ENCODE measurements at places on chromosomes 6 and 20.

DNA sequence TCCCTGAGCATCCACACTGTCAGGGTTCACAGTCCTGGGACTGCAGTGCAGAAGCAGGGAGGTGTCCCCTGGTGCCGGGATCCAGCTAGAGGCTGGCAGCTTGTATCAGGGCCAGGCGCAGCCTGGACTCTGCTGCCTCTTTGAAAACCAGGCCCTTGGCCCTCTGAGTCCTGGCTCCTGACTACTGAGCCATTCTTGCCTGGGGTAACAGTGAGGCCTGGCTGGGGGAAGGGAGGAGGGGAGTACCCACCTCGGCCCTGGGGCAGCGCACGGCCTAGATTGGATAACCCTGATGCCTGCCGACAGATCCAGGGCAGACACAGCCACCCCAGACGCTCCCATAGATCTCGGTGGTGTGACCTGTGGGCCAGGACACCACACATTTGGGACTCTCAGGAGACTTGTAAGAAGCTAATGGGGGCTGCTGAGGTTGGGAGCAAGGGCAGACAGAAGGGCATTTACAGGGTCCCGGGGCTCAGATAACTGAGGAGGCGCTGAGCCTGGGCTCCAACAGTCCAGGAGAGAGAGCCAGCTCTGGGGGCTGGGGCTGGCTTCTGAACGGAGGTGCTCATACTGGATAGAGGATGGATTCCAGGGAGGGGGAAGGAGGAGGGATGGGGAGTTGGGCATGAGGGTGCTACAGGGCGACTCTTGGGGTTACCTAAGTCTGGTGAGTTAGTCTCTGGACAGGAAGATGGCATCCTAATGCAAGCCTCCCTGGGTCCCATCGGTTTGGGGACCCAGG lies 30.5 kb downstream of the SPDEF start:
- no peak for DNase-seq

DNA sequence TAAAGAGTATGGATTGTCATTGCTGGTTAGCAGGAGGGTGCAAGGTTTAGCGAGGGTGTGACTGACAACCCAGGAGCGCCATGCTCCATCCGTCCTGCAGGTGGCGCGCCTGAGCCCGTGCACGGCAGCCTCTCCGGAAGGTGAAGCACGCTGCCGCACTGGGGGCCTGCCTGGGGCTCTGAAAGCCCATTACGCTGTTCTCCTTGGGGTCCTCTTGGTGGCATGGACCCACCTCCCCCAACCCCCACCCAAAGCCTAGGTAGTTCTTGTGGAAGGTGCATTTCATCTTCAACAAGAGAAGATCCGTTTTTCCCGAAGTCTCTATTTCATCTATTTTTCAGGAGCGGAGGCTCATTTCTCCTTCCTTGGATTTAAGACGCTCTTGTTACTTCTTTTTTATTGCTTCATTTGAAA lies 197.4 kb upstream of the KCNG1 start:
- peak; percentile 15 for DNase-seq

DNA sequence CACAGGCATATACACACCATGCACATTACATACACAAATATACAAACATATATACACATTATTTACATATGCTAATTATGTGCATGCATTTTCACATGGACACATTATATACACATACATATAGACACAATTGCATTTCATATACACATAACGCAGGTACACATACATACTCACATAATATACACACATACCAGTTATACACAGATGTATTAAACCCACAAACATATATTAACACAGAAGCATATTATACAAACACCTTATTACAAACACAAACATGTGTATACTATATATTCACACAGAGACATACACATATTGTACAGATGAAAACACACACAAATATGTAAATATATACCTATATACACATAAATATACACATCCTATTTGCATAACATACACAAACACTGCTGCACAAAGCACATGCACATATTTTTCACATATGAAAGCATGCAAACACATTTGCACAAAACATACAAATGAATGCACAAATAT lies 140.2 kb downstream of the VEGFA start:
- DNase-seq: no peak

GRCh38 chr6:87230801-87231200 lies 75.4 kb downstream of the ZNF292 start:
- no peak for DNase-seq

DNA sequence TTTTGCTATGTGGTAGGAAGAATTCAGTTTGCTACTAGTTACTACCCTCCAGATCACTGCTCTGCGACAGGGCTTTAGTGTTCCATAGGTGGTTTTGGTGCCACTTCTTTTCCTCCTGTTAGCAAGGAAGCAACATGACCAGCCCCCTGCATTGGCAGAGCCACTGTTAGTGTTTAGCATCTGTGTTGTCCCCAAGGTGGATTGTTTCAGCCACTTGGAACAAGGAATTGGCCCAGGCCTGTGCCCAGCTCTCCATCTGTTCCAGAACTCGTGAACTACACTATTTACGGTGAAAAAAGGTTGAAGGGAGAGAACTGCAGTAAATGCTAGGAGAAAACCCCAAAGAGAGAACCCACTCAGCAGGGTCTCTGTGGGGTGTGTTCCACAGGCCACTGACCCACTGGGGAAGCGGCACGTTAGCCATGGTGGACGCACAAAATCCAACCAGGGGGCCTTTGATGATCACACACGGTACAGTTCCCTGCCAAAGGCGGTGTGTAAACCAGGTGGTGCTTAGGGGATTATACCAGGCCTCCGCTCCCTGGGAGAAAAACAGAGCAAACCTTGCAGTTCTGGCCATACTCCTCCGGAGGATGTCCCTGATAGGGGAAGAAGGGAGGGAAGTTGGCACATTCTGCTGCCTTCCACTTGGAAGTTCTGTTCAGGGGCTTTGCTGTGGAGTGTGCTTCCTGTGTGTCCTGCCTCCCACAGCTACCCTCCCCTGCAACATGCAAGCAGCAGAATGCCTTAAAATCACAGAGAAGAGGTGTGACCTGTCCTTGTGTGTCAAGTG lies 72.3 kb downstream of the LYRM2 start:
- no peak for DNase-seq

GRCh38 chr6:43807228-43808061 lies 37.4 kb downstream of the VEGFA start:
- DNase-seq: peak; percentile 66

- peak; percentile 93 for DNase-seq
These were observed 20.3 kb upstream of the TENT5A start for GRCh38 chr6:81772741-81773140.

DNA sequence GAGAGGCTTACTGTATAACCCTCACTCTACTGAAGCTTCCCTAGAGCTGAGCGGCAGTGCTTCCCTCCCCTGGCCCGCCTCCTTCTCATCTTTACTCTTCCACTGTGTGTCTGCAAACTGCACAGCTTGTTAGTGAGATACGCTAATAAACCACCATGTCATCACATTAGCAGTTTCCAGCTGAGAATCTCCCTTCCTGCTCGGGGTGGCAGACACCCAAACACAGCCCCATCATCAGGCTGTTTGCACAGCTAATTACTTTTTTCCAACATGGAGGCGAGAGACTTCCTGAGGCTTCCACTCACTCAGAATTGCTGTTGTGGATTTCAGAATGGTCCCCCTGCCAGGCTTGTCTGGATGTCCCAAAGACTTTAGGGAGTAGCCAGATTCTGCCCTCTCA lies 444.9 kb upstream of the SULF2 start:
- DNase-seq: no peak

DNA sequence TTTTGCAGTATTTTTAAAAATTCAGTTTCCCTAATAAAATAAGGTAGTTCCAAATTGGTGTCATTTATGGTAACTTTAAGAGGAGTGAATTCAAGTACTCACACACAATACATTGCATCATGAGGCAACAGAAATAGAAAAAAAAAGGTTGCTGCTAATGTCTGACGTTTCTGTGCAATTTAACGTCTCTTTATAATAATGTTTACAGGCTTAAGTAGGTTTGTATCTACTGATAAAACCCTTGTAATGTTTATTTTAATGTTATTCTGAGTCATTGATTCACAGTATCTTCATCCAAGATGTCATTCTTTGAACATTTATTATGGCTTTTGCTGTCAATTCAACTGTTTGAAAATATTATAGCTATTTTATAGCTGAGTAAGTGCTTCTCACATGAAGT lies 86.0 kb downstream of the RNF217 start:
- no peak for DNase-seq

GRCh38 chr20:4507288-4507719 lies 214.4 kb upstream of the PRND start:
- no peak for DNase-seq

- DNase-seq: no peak
These were observed 27.9 kb downstream of the CDC5L start for GRCh38 chr6:44415449-44415848.

DNA sequence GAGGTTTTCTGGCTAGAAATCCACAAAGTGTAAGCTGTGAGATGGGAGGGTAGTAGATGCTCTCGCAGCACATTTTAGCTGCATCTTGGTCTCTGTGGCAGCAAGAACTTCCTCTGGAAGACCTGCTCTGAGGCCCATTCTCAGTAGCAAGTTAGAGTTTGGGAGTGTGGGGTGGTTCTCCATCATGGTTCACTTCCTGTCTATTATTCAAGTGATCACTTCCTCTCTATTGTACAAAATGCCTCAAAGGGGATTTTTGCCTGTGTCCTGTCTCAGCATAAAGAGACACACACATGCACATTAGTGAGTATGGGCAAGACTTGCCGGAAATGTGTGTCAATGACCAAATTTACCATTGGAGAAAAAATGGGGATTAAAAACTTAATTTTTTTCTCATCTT lies 42.5 kb downstream of the LYRM2 start:
- DNase-seq: no peak

DNA sequence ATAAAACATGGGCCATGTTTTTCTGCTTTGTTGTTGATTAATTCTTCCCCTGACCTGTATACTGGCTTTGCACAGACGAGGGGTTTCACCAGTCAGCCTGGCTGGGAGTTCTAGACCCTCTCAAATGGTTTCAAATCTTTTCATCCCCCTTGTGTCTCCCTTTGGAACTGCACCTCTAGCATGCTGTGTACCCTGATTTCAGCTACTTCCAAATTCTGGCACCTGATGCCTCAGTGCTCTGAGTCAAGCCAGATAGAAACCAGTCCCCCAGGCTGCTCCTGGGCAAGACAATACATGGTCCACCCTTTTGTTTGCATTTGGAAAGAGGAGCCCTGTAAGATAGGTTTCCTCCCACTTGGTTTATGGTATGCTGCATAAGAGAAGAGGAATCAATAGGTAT lies 290.2 kb downstream of the BTBD3 start:
- peak; percentile 48 for DNase-seq

DNA sequence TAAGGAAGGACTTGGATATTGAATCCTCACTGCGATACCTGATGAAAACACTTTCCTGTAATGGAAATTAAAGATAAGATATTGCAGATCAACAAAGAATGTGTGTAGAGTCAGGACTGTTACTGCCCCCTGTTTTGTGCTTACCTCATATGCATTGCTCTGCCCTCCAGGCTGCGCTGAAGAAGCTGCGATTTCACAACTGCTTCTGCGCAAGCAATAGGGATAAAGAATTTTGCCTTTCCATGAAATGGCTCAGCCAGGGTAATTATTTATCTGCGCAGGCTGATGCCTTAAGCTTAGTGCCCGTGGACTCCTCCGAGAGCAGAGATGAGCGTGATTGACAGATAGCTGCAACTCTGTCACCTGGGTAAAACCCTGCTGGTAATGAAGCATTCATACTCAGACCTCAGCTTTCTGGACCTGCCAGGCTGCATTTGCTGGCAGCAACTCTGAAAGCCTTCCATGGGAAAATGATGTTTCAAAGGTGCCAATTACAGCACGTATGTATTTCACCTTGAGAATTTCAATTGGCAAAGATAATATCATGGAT lies 370.6 kb downstream of the SAMD5 start:
- no peak for DNase-seq

DNA sequence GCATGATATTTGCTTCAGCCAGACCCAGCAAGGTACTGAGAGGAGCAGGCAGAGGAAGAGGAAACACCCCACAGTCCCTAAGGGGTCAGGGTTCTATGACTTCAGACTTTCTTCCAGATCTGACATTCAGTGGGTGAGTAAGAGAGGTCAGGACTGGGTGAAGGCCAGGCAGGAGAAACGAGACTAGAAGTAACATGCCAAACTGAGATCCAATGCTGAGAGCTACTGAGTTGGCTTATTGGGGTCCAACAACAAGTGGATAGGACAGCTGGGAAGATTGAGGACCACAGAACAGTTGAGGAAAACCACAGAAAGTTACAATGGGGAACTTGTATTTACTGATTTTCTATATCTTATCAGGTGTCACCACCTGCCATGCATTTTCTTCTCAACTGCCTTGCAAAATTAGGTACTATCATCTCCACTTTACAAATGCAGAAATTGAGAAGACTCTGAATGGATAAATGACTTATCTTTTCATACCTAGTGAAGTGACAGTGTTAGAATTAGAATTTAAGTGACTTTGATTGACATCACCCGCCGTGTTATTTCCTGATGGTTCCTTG lies 43.8 kb upstream of the HIVEP1 start:
- no peak for DNase-seq

DNA sequence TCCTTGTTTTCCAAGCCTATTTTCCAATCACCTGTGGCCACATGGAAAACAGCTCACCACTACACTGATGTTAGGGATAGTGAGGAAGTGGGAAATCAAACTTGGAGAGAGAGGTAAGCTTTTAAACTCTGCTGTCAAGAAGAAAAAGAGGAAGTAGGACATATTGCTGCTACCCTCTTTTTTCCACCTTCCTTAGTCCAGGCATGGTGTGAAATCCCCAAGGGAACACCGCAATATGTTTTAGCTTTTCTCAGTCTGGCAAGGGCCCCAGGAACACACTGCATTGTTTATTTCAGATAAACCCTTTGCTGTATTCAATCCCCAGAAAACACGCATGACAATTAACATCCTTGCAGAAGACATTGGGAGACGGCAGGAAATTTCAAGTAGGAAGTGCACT lies 61.3 kb downstream of the HS3ST5 start:
- no peak for DNase-seq

- no peak for DNase-seq
These were observed 3.9 kb downstream of the OTOR start for GRCh38 chr20:16752082-16752481.

- no peak for DNase-seq
These were observed 80.7 kb downstream of the CARMIL1 start for GRCh38 chr6:25359891-25360290.

- DNase-seq: no peak
These were observed 474.8 kb upstream of the ID4 start for GRCh38 chr6:19362396-19362795.

GRCh38 chr20:23347791-23348190 lies 2.8 kb upstream of the NXT1 start:
- DNase-seq: no peak

GRCh38 chr6:7993952-7994351 lies 70.2 kb downstream of the BLOC1S5 start:
- DNase-seq: no peak

DNA sequence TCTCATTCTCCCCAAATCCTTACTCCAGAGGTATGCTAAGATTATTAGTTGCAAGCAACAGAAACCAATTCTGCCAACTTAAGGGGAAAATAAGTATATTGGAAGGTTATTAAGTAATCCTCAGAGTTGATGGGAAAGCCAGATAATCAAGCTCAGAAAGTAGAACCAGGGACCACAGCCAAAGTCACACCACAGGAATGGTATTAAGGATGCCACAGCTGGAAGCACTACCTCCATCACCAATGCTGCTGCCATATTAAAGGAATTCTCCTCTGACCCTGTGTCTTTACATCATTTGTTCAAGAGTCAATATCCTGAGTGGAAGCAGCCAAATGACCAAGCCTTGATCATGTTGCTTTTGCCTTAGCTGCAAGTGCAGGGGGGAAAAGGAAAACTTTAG lies 9.9 kb downstream of the PROCR start:
- DNase-seq: no peak

- DNase-seq: no peak
These were observed 22.3 kb upstream of the TOP1 start for GRCh38 chr20:41006126-41006935.
